ENCODE measurements at places on chromosomes 12 and 14.

- DNase-seq = no peak
These were observed 35.6 kb downstream of the CHGA start for GRCh38 chr14:92958373-92959188.

GRCh38 chr12:66072135-66072534 lies 58.4 kb downstream of the LLPH start:
- no peak for DNase-seq

DNA sequence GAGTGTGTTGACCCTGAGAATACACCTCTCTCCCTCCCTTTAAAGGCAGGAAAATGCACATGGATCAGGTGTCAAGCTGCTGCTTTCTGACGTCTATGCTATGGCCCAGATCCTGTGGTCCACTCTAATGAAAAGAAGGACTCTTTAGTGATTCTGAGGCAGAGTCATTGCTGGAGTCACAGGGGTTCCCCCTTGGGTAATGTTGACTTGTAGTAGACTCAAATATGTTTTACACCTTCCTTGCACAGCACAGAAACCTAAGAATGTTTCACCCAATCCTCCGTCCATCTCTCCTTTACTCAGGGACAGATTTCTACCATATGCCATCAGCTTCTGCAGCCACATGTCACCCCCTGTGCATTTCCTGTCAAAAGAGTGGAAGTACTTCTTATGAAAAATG lies 525.4 kb downstream of the TMEM121 start:
- DNase-seq = no peak

- DNase-seq = no peak
These were observed 191.3 kb upstream of the CRY1 start for GRCh38 chr12:107284692-107285091.

GRCh38 chr14:81042438-81042837 lies 87.0 kb downstream of the TSHR start:
- DNase-seq = no peak

- DNase-seq = no peak
These were observed 39.5 kb downstream of the EVL start for GRCh38 chr14:100104523-100105300.

- no peak for DNase-seq
These were observed 183.8 kb upstream of the HMGA2 start for GRCh38 chr12:65640489-65640901.

DNA sequence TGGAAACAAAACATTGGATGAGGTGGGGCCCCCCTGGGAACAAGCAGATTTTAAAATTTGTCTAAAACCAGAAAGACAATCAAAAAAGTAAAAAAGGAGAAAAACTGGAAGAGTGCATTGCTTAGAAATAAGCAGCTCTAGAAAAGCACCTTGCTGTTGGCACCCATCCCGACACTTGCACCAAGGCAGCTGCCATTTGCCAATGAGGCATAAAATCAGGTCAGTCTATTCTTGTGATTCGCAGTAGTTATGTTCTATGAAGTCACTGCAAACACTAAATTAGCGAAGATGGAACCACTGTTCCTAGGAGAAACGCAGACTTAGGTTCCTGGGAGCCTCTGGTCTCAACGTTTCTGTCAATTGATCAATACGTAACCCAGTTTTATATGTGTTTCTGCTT lies 16.2 kb downstream of the VPS33A start:
- DNase-seq = peak; percentile 17

DNA sequence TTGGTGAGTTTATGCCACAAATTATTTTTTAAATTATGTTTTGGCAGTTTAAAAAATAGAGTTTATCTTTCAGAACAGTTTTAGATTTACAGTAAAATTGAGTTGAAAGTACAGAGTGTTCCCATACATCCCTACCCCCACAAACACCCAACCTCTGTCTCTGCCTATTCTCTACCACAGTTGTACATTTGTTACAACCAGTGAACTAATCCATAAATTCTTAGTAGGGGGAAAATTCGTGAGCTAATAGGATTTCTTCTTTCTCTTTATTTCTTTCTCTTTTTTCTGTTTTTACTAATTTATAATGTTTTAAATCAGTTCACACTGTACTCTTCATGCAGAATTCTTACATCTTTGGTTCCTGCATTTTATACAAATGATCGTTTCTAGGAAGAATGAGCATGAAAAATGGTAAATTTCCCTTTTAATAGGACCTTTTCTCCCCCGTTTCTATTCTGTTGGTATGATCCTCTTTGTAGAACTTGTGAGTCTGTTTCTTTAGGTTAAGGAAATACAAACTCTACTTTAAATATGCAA lies 56.7 kb downstream of the MIPOL1 start:
- DNase-seq = no peak

DNA sequence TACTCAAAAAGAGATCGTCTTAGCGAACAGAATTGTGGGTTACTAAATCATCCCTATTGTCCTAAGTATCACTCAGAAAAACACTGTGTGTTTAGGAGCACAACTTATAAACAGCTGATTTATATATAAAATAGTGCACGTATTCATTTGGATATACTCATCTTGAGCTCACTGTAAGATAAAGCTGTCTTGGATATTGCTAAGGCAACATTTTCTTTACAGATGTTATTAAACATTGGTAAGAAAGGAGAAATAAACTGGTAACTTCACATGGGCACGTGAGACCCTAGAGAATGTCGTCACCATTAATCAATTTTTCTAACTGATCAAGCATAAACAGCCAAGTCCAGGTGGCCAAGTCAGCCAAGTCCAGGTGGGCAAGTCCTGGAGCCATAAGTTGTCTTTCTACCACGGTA lies 1.7 kb downstream of the PAWR start:
- no peak for DNase-seq

- no peak for DNase-seq
These were observed 181.5 kb upstream of the PRKD1 start for GRCh38 chr14:30108975-30109700.

DNA sequence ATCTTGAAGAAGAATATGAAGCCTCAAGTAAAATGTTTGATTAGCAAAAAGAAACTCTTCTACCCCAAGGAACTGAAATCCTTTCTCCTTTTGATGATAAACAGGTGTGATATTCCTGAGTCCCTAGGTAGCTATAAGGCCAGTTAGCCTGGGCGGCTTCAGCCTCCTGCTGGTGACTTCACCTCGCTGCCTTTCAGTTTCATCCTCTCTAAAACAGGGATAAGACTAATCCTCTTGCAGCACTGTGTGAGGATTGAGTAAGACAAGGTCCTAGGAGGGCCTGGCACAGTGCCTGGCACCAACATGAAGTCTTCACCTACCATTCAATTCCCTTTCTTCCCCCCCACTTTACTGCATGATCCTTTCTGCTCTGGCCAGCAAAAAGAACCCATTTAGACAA lies 42.1 kb downstream of the CIT start:
- no peak for DNase-seq

- DNase-seq = no peak
These were observed 58.9 kb downstream of the MOK start for GRCh38 chr14:102246071-102246470.

- DNase-seq = no peak
These were observed 44.4 kb downstream of the PRMT8 start for GRCh38 chr12:3535431-3535841.

- DNase-seq = no peak
These were observed 158.5 kb downstream of the TGFB3 start for GRCh38 chr14:75823334-75823733.

GRCh38 chr12:45644541-45644940 lies 85.0 kb upstream of the ARID2 start:
- DNase-seq = no peak

DNA sequence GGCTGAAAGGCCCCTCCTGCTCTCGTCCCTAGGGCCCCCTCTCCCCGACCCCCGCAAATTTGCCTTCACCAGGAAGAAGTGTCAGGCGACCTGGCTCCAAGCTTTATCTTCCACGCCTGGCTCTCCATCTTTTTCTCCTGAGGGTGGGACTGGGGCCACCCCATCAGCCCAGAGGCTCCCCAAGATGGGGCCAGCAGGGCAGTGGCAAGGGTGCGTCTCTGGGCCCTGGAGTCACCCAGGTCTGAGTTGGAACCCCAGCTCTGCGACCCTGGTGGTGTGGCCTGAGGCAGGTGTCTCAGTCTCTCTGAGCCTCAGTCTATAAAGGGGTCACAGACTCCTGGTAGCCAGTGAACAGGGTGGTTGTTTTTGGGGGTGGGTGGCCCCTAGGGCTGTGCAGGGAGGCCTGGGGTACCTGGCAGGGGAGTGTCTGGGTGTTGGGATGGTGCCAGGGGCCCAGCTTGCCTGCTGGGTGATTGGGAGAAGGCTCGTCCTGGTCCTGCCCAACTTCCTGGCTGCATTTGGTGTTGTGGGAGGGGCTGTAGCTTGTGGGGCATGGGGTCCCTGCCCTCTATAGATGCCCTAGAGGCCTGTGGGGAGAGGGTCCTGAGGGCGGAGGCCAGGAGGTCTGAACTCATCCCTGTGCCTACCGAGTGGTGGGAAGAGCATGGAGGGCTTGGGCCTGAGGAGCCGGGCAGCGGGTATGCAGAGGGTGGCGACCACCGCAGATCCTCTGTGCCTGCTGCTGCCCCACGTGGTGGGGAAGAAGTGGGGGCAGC lies 7.6 kb downstream of the KIF26A start:
- no peak for DNase-seq

DNA sequence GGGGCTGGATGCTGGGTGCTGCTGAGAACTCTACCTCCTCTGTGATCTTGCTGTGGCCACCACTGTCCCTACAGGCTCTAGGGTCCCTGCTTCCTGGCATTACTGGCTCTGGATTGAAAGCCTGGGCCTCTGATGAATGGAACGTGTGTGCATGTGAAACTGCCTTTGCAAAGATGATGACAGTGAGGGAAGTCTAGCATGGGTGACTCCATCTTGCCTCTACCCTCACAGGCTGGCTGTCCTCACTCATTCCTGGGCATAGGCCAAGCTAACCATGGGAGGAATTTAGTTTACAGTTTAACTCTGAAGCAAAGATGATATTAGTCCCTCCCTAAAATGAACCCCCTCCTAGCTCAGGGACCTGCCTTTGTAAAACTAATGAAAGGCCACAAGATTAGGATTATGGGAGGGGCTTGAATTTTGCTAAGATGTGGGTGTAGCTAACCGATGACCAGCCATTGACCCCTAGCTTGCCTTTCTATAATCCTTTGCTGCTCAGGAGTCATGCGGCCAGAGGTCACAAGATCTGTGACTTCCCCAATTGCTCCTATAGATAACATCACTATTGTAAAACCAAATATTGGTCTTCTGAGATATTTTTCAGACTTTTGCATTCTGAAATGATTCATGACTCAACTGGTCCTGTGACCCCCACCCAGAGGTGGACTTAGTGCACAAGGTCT lies 2.2 kb upstream of the C1S start:
- no peak for DNase-seq

GRCh38 chr14:90692061-90692460 lies 124.2 kb downstream of the TTC7B start:
- DNase-seq = no peak

DNA sequence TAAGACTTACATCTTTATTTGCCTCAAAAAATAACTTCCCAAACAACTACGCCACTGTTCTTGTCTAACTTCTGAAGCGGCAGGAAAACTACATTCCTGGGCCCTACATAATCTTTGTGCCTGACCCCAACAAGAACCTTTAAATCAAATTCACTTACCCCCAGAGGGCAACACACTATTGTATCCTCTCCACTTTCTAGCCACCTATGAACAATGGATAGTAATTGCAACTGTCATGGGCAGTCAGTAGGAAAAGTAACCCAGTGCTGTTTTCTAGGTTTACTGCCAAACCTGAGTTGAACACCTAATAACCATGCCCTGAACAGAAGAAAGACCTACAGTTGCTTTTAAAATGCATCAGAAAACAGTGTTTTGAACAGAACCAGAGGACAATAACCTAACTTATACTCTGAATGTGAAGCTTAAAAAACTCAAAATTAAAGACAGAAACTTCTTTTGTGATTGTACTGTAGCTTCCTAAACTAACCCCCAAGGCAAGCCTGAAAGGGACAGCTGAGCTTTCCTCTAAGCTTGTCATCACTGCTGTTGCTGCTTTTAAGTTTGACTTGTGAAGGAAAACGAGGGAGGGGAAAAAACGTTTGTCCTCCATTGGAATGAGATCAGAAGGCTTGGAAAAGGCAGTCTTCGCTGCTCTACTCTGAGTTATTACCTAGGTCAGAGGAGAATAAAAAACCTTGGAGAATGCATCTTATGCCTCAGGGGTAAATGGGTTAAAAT lies 195.7 kb downstream of the SOX5 start:
- DNase-seq = no peak

DNA sequence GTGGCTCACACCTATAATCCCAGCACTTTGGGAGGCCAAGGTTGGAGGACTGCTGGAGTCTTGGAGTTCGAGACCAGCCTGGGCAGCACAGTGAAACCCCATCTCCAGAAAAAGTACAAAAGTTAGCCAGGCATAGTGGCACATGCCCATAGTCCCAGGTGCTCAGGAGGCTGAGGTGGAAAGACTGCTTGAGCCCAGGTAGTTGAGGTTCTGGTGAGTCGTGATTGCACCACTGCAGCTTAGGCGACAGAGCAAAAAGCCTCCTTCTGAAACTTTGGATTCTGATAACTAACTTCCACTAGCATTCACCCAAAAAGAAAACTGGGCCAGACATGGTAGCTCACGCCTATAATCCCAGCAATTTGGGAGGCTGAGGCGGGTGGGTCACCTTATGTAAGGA lies 6.6 kb downstream of the BTBD7 start:
- no peak for DNase-seq

- DNase-seq = no peak
These were observed 39.5 kb downstream of the CLIP1 start for GRCh38 chr12:122382919-122383350.

DNA sequence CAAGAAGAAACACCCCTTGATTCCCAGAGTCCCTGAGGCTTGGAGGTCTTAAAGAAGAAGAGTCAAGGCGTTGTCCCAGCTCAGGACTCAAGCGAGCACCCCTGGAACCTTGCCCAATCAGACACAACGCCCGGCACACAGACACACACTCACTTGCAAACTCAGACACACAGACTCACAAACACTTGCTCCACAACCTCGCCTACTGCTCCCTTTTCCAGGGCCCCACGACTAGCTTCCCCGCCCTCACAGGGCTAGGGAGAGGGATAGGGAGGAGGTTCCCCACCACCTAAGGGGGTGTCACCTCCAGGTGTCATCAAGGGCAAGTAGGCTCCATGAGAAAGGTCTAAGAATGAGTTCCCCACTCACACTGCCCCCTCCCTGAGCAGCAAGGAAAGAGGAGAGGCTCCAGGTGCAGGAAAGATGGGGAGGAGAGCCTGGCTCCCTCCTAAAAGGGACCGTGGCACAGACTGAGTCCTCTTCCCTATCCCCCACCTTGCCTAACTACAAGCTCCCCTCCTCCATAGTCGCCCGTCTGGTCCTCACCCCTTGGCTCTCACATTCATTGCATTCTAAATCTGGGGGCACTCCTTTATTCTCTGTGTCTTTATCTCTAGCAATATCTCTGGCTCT lies 717 bp downstream of the WNT10B start:
- no peak for DNase-seq
